ENCODE measurements at places on chromosomes 4 and X.

GRCh38 chr4:82919386-82919785, 18.9 kb downstream of the THAP9 start:
- no peak for DNase-seq

- DNase-seq: no peak
These were observed 113.2 kb downstream of the MID1 start for GRCh38 chrX:10507181-10507580.

GRCh38 chr4:109275066-109275745, 27.3 kb downstream of the COL25A1 start:
- DNase-seq: no peak

GRCh38 chr4:69167300-69167699, 47.2 kb downstream of the UGT2B11 start:
- no peak for DNase-seq

DNA sequence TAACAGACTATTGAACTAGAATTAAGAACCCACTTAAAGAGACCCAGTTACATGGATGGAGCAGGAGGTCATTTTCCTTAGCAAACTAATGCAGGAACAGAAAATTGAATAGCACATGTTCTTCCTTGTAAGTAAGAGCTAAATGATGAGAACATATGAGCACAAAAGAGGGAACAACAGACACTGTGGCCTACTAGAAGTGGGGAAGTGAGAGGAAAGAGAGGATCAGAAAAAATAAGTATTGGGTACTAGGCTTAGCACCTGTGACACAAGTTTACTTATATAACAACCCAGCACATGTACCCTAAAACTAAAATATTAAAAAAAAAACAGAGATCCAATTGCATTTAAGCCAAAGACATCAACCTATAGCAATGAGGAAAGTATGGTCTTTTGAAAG, 26.2 kb downstream of the ARAP2 start:
- DNase-seq: no peak

- no peak for DNase-seq
These were observed 128.9 kb downstream of the UGT8 start for GRCh38 chr4:114727461-114727860.

GRCh38 chrX:13721819-13722519, 12.5 kb downstream of the TRAPPC2 start:
- no peak for DNase-seq

DNA sequence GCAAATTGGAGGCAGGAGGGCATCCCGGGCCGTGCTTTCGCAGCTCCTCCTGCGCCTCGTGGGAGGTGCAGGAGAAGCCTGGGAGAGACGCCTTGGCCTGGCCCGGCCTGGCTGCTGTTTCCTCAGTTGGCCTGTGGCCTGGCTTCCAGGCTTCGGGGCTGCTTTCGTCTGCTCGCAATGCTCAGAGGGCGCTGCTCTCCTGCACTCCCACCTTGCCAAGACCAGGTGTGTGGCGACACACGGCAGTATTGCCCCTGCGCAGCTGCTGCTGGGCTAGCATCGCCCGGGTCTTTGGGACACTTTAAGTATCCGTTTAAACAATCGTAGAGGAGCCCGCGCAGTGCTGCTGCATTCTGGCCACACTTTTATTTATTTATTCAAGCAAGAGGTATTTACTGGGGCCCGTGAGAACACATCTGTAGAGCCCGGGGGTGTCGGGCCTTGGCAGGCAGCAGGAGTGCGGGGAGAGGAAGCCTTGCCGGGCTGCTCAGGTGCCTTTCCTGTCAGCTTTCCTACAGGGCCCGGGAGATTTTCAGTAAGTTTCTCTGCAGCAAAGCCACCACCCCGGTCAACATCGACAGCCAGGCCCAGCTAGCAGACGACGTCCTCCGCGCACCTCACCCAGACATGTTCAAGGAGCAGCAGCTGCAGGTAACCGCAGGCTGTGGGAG, 26.2 kb upstream of the HGFAC start:
- no peak for DNase-seq

GRCh38 chr4:184030036-184030435, 124.9 kb downstream of the STOX2 start:
- DNase-seq: no peak

DNA sequence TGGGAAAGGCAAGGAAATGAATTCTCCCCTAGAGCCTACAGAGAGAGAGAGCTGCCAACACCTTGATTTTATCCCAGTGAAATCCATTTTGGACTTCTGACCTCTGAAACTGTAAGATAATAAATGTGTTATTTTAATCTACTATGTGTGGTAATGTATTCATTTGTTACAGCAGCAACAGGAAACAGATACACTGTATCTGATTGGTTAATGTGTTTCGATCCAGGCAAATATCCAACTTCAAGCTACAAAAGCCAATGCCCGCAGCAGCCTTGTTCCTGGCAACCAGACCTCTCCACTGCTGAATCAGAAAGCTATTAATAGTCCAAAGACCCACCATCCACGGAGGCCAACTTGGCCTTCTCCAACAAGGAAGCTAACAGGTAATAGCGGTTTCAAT, 318.1 kb downstream of the PTTG2 start:
- DNase-seq: no peak

- no peak for DNase-seq
These were observed 126.4 kb upstream of the GATB start for GRCh38 chr4:151887031-151887815.

DNA sequence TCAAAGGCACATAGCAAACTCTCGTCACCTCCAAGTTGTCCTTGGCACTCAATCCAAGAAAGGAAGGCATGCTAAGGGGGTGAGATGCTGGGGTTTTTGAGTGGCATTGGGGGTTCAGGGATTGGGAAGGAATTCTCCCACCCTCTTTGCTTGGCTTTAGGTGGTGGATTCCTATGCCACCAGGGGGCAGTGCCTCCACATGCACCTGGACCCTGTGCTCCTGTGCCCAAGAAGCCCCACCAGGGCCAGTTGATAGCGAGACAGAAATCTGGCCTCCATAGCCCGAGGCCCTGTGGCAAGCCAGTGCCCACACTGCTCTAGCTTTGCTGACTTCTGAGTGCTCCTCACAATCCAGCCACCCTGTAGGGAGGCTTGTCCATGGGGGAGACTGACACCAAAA, 2.0 kb upstream of the FATE1 start:
- DNase-seq: no peak

DNA sequence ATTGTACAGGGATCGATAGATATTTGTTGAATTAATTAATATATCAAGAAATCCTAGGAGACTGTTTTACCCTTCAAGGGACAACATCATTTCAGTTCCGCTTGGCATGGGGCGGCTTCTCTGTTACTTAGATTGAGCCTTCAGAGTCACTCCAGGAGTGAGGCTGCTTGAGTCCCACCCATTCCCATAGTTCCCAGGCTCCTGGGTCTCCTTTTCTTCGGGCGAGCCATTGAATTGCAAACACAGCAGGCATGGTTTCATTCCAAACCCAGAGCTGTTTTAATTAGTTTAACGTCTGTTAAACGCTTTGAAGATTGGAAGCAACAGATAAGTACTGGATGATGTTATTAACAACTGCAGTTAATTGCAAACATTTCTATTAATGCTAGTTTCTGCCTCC, 571 bp upstream of the EDA start:
- no peak for DNase-seq

GRCh38 chr4:16489226-16489625, 263.0 kb upstream of the TAPT1 start:
- DNase-seq: no peak

DNA sequence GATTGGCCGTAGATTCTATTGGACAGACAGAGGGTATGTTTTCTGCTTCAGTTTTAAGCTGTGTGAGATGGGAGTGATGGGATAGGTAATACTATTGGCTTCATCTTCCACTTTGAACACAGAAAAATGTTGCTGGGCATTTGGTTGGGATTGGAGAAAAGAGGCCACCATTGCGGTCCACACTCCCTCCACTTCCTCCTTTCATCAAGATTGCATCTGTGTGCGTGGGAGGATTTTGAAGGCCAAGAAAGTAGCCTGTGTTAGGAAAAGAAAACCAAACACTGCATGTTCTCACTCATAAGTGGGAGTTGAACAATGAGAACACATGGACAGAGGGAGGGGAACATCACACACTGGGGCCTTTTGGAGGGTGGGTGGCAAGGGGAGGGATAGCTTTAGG, 56.4 kb downstream of the EGF start:
- no peak for DNase-seq

DNA sequence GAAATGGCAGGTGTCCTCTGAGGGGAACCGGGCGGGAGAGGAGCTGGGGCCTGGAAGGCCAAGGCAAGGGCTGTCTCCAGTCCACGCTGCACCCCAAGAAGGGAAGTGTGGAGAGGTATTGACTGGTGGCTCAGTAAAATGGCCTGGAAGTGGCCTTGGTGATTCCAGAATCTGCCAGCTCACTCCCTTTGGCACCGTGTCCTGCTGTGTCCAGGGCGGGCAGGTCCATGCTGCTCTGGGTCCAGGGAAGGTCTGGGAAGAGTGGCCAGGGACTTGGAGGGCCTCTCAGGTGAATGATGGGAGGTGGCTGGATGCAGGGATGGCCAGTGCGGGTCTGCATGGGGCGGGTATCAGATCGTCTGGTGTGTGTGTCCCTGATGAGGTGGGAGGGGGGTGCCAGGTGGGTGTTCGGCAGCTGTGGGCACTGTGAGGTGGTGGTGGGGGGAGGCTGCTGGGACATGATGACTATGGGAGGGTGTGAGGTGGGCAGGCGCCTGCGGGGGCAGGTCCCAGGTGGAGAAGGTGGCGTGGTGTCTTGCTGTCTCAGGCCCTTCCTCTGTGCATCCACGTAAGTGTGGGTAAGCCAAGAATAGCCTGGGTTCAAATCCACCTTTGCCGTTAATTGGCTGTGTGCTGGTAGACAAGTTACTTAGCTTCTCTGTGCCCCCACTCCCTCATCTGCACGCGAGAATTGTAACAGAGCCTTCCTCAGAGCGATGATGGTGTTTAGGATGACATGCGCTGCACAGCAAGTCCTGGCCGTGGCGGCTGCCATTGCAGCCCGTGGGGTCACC, 17.7 kb downstream of the RGS12 start:
- DNase-seq: no peak

- no peak for DNase-seq
These were observed 11.5 kb downstream of the SLAIN2 start for GRCh38 chr4:48352793-48353192.

GRCh38 chrX:106936246-106936645, 16.0 kb downstream of the CLDN2 start:
- no peak for DNase-seq

DNA sequence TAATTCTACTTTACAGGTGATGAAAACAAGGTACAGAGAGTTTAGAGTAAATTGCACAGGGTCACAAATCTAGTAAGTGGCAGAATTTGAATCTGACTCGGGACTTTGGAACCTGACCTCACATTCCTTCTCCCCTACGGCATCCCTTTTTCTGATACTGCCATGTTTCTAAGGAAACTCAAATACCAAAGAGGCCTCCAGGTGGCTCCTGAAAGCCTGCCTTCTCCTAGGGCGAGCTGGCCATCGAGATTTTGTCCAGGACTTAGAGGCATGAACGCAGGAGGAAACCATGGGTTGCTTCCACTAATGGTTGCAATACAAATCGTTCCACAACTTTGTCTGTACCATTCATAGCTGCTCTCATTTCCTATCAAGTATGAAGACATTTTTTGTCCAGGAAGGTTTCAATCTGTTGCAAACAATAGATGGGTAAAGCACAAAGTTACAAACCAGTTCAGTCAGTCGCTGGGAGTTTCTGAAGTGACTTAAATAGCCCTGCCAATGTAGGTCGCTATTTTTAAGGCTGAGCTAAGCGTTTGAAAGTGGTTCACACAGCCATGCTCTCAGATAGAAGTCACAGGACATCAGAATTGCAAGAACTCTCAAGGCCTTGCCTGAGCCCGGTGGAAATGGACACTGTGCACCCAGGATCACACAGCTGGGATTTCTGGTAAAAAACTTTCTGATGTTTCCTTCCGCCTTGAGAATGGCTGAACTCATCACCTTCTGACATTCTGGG, 296.6 kb upstream of the PRPS2 start:
- no peak for DNase-seq

DNA sequence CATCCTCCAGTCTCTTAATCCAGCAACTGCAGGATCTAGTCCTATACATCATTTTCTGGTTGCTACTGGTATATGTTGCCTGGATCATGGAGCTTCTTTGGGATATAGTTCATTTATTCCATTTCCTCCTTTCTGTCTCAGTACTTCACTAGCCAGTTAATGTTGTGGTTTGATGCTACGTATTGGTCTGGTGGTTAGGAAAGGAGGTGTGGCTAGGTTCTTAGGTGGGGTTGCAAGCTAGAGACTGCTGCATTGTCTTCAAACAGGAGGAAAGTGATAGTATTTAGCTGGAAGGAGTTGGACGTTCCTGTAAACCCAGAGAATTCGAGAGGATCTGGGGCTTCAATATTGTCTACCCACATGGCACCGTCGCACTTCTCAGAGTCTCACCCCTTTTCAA, 129.5 kb downstream of the SNCA start:
- DNase-seq: no peak

DNA sequence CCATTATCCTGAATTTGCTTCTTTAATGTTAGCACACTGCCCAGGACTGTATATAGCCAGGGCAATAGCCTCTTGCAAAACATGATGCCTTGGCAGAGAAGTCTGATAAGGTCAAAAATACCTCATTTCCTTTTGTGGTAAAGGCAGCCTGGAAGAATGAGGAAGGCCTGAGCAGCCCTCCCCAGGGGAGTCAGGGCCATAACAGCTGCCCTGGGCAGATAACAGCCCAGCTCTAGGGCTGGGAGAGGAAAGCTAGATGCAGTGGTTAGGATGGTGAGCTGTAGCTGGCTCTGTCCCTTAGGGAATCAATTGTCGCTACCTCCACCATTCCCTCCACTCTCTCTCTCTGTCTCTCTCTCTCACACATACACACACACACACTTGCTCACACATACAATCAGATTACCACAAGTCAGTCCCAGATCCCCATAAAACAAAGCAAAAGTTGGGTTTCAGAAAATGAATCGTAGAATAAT, 29.2 kb downstream of the EFHC2 start:
- no peak for DNase-seq

DNA sequence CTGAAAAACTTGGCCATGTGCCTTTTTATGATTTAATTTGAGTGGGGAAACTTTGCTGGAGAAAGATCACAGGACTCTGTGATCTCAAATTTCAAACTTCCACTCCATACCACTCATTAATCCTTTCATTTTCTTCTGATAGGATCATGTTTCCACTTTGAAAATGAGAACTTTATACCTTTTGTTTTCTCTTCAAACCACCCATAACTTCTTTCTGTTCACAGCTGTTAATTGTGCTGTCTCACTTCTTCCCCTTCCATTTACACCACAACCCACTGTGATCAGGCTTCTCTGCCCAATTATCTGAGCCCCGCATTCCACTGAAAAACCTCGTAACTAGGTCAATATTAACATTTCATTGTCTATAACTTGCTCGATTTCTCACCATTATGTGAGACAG, 47.0 kb upstream of the ARSJ start:
- DNase-seq: no peak

Data from activated CD8-positive, alpha-beta memory T cell treated with anti-CD3 and anti-CD28 coated beads for 1 hour (primary cell).